ENCODE measurements at places on chromosomes 11 and 22.

- no peak for DNase-seq
These were observed 10.7 kb upstream of the MAPK11 start for GRCh38 chr22:50280708-50281383.

DNA sequence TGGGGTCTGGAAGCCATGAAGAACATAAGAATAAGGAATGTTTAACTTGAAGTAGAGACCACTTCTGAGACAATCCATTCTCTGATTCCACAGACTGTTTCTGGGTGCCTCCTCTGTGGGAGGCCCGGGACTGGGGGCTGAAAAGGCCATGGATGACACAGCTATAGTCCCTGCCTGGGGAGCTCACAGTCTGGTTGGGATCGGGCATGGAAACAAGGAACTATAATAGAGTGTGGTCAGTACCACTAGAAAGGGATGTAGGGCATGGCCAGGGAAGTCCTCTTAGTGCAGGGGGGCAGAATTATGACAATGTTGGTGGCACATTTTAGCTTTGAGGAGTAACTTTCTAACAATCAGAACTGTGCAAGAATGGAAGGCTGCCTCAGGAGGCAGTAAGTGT lies 9.2 kb upstream of the KCNE3 start:
- DNase-seq: no peak

DNA sequence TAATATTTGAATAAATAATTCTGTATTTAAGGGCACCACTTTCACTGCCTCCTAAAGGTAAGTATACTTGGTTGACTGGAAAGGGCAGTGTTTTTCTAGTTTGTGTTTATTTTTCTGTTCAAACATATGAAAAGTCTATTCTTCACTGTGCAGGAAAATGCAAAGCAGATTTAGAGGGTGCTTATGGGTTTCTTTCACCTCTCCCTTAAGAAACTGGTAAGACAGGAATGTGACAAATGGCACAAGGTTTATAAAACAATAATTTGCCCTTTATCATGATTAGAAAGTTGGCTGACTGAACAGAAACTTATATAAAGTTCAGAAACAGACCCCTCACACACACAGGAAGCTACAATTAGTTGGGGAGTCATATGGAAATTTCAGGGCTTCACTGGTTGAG lies 60.6 kb downstream of the PLEKHA7 start:
- DNase-seq: no peak

DNA sequence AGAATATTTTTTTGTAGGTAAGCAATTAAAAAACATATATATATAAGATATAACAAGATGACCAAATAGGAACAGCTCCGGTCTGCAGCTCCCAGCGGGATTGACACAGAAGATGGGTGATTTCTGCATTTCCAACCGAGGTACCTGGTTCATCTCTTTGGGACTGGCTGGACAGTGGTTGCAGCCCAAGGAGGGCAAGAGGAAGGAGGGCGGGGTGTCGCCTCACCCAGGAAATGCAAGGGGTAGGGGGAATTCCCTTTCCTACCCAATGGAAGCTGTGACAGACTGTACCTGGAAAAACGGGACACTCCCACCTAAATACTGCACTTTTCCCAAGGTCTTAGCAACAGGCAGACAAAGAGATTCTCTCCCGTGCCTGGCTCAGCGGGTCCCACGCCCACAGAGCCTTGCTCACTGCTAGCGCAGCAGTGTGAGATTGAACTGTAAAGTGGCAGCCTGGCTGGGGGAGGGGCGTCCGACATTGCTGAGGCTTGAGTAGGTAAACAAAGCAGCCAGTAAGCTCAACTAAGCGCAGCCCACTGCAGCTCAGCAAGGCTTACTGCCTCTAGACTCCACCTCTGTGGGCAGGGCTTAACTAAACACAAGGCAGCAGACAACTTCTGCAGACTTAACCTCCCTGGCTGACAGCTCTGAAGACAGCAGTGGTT lies 163.8 kb downstream of the CWF19L2 start:
- DNase-seq: no peak

DNA sequence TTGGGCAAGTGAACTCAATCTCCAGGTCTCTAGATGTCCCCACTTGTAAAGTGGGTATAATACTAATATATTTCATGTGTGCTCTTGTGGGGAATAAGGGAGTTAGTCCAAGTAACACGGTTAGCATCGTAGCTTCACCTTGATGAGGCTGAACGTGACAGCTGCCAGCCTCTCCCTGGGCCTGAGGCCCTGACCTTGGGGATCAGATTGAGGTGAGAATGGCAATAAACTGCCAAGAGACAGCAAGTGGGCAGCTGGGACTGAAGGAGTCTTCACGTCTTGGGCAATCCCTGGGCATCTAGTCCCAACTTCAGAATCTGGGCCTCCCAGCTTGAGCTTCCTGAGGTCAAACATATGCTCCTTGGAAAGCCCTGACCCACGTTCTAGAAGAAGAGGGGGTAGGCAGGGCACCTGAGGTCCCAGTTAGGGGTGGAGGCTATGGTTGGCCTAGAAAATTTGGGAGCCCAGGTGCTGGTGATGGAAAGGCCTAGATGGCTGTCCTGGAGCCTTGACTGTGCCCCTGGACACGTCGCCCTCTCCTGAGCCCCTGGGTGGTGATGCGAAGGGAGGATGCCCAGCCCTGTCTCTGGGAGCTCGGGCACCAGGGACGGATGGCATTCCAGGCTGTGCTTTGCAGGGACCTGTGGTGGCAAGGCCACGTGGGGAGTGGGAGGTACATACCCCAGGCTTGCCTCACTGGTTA lies 23.4 kb downstream of the ADAMTS15 start:
- DNase-seq: no peak

DNA sequence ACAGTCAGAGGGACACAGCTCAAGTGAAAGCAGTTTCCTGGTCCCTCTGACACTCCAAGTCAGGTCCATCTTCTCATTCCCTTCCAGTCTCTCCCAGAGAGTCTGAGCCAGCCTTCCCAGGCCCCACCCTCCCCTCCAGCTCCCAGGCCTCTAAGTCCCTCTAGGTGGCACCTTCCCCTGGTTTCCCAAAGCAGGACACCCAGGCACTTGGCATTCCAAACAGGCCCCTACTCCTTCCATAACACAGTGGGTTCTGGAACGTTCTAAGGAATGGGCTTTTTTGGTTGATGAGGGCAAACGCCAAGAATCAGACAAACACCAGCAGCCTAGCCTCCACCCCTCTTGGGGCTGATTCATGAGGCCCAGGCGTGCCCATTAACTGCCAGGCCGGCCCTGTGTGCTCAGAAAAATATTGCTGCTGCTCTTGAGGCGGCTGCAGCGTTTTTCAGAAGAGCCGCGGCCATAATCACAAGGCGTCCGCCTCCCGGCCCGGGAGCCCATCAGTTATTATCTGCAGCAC lies 418.7 kb downstream of the SOX6 start:
- no peak for DNase-seq
